ENCODE measurements at places on chromosomes 5 and 9.

DNA sequence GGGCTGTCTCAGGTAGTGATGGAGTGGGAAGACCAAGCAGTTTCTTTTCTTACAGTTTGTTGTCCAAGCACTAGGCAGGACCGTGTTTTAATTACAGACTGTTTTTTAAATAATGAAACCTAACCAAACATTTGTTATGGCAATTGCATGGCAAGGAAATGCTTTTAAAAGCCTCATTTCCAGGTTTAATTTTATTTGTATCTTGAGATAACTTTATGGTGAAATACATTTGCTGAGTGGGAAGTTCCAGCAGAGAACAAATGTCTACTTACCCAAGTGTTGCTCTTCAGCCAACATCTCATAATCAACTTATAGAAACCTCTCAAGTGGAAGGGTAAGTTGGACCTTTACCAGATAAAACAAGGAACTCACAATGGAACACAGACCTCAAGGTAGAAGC lies 11.8 kb upstream of the LHFPL2 start:
- DNase-seq = no peak

DNA sequence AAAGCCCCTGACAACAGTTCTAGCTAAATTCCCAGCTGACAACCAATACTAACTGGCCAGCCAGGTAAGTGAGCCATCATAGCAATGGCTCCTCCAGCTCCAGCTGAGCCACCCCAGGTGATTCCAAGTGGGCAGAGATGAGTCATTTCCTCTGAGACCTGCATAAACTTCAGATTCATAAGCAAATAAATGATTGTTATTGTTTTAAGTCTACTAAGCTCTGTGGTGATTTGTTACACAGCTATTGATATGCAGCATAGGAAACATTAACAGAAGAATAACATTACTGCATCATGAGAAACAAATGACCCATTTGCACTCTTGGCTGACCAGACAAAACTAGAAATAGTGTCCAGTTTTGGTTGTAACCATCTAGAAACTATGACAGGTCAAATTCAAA lies 60.3 kb downstream of the TTC39B start:
- DNase-seq = no peak

DNA sequence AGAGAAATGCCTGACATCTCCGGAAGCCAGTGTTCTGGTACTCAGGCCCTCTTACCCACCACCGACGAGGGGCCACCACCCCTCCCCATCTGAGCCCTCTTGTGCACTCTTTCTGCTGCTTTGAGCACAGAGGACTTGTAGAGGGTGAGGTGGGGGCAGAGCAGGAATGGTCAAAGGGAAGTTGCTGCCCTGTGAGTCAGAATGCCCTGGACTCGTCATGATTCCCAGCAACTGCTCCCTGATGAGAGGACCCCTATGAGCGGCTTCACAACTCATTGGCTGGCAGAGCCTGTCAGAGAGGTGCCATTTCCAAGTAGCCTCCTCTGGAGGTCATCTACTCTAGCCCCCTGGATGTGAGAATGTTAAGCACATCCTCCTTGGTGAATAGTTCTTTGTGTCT lies 845 bp downstream of the ECSCR start:
- no peak for DNase-seq

GRCh38 chr9:134439368-134439784 lies 113.1 kb downstream of the RXRA start:
- no peak for DNase-seq

All from stimulated activated CD8-positive, alpha-beta memory T cell treated with anti-CD3 and anti-CD28 coated beads, Interleukin-7, amount 100 ng/mL, for 1 hour (primary cell).